ENCODE measurements at places on chromosomes 16 and 17. TPM values are rescaled to one million over a fixed set of nuclear protein-coding genes. Genes with fewer than 3 reads are reported as not detected.

TOX3 gene
- not detected for total RNA-seq

DNA sequence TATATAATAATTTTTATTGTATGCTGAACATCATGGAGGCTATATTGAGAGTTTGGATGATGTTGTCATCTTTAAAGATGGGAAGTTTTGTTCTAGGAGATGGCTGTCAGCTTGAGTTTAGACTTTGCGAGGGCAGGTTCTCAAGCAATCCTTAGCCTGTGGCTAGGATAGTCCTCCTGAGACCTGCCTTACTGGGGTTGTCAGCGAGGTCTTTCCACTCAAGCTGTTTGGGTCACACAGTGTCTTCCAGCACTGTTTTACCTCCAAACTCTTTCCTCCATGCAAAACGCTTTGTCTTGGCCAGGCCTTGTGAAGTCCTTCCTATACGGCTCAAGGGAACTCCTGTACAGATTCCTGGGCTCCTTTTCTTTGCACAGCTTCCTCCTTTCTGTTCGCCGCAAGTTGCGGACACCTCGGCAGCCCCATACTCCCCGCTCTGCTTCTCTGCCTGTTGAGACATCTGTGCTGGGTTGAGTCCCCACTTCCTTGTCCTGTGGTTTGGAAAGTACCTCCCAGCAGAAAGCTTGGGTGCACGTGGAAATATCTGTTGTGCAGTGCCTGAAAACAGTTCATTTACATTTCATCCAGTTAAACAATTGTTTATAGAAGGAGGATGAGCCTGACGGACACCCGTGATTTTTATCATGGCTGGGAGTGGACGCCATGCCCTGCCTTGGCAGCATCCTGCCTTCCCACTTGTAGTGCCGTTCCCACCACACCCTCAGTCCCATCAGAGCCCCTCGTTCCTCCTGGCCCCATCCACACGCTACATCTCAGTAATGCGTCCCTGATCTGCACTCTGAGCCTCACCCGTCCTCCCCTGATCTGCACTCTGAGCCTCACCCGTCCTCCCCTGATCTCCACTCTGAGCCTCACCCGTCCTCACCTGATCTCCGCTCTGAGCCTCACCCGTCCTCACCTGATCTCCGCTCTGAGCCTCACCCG is 55.0 kb upstream of the CBFA2T3 start:
- H3K36me3 ChIP-seq: peaks cover 2% of the 10 kb centered on the region
- H3K27me3 ChIP-seq: no peaks in the 10 kb centered on the region
- peak; percentile 76 for DNase-seq

CD300E gene
- not detected for total RNA-seq

- peaks cover 18% of the 10 kb centered on the region for H3K27me3 ChIP-seq
- no peak overlapping the region for H3K4me3 ChIP-seq
- H3K4me1 ChIP-seq: peaks cover 10% of the 10 kb centered on the region
- no peaks in the 10 kb centered on the region for H3K36me3 ChIP-seq
- DNase-seq: no peak
Measured at GRCh38 chr16:77581706-77582105, 140.6 kb upstream of the NUDT7 start.

- H3K4me3 ChIP-seq: no peak overlapping the region
- H3K36me3 ChIP-seq: no peaks in the 10 kb centered on the region
- no peak overlapping the region for H3K27ac ChIP-seq
Measured at GRCh38 chr17:73953206-73954033, 250.1 kb upstream of the RPL38 start.

GRCh38 chr17:72163474-72163873 is 42.7 kb downstream of the SOX9 start:
- no peaks in the 10 kb centered on the region for H3K36me3 ChIP-seq
- no peak overlapping the region for H3K4me3 ChIP-seq
- H3K27me3 ChIP-seq: peaks cover 2% of the 10 kb centered on the region
- H3K27ac ChIP-seq: no peak overlapping the region
- DNase-seq: no peak

DNA sequence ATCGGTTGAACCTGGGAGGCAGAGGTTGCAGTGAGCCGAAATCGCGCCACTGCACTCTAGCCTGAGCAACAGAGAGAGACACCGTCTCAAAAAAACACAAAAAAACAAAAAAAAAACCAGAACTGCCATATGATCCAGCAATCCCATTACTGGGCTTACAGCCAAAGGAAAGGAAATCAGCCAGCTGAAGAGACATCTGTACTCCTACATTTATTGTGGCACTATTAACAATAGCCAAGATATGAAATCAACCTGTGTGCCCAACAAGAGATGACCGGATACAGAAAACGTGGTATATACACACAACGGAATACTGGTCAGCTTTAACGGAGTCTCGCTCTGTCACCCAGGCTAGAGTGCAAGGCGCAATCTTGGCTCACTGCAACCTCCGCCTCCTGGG is 14.6 kb downstream of the FANCA start:
- DNase-seq: no peak
- no peaks in the 10 kb centered on the region for H3K4me1 ChIP-seq
- H3K27me3 ChIP-seq: no peaks in the 10 kb centered on the region
- H3K4me3 ChIP-seq: no peak overlapping the region
- no peak overlapping the region for H3K27ac ChIP-seq

Measured in activated CD4-positive, alpha-beta memory T cell treated with anti-CD3 and anti-CD28 coated beads for 36 hours (primary cell).